ENCODE measurements at places on chromosomes 11 and 22. TPM values are rescaled to one million over a fixed set of nuclear protein-coding genes. Genes with fewer than 3 reads are reported as not detected.

The HBB gene
- not detected for total RNA-seq

DNA sequence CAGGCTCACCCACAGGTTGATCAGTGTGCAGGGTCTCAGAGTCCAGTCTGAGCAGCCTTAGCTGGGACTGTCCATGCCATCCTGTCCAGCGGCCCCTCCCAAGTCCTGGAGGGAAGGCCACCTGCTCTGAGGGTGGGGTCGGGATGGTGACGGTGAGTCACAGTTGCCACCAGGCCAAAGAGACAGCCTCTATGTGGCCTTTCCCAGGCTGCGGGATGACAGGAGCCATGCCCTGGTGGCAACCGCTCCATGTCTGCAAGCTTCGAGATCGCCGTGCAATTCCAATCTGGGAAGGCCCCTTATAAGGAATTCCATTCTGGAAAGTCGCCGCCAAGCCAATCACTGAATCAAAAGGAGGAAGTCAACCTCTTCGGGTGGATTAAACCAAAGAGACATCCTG, 47.5 kb downstream of the RTL6 start:
- no peak for DNase-seq

DNA sequence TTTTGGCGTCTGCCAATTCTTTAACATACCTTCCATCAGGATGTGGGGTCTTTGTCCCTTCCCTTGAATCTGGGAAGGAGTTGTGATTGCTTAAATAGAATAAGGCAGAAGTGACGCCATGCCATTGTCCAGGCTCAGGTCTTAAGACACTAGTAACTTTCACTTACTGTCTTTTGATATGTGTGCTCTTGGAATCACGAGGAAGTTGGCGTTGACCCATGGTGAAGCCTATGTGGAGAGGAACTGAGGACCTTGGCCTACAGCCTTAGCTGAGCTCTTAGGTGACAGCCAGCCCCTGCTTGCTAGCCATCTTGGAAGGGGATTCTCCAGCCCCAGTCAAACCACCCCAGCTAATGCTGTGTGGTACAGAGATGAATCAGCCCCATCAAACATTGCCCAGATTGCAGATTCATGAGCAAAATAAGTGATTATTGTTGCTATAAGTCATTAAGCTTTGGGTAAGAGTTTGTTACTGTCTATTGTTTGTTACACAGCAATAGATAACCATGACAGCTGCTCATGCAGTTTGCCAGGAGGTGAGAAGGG, 17.6 kb upstream of the CLPB start:
- DNase-seq = no peak

- no peak for DNase-seq
Measured at GRCh38 chr22:39897841-39898240, 3.0 kb upstream of the GRAP2 start.

- DNase-seq = no peak
Measured at GRCh38 chr11:3861683-3862082, 6.2 kb downstream of the STIM1 start.

GRCh38 chr11:118607401-118608359, at the start of gene PHLDB1:
PHLDB1 (plus strand) TSS chr11:118607615; CDS start chr11:118613837, 6,222 bp downstream.
- peak; percentile 81 for DNase-seq

DNA sequence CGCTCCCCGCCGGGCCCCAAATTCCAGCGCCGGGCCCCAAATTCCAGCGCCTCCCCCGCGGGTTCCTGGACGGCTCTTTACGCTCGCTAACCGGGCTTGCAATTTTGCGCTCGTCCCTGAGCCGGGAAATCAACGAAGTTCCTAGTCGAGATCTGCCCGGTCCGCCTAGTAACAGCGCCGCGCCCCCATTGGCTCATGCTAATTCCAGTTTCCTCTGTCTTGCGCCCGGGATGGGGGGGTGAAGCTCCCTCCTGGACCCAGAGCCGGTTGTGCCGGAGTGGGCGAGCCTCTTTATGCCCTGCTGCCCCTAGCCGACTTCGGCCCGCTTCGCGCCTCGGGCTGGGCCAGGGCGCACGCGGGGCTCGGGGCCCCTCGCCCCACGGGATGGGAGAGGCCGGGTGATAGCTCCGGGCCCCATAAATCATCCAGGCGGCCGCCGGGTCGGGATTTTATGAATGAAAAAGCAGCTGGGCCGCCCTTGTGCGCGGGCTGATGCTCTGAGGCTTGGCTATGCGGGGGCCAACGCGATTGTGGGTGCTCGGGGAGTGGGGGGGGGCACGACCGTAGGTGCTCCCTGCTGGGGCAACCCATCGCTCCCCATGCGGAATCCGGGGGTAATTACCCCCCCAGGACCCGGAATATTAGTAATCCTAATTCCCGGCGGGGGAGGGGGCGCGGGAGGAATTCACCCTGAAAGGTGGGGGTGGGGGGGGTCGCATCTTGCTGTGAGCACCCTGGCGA, 1.8 kb upstream of the CCND1 start:
- peak; percentile 98 for DNase-seq

The FAM118B gene
- 25.8 TPM for total RNA-seq

- no peak for DNase-seq
Measured at GRCh38 chr11:86589204-86589603, 83.2 kb downstream of the ME3 start.

DNA sequence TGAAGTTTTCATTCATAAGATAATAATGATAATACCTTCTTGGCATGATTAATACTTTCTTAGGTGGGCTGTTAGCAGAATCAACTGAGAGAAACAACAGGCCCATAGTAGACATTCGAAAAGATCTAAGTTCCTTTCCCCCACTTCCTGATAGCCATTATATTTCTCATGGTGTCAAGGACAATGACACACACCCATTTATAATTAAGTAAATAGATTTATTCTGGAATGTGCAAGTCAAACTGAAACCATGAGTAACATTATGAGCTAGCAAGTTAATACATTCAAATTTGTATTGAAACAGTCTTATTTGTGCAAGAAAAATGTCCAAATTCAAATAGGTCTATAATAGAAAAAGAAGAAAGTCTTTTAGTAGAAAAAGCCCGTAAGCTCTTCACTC, 301.1 kb downstream of the GUCY1A2 start:
- DNase-seq = no peak

DNA sequence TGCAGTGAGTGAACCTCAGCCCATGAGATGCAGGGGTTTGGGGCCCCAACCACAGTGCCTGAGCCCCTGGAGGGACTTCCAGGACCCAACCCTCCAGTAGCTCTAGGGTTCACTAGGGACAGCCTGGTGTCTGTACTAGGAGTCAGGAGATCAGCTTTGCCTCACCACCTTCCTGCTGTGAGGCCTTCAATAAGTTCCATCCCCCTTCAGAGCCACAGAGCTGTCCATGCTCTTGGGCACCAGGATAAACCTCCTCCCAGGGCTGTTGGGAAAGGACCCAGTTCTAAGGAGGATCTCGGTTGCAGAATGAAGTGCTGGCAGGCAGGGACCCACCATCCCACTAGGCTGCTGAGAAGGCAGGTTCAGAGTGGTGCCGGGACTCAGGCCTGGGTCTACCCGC, 9.7 kb downstream of the ARHGEF17 start:
- DNase-seq = no peak

DNA sequence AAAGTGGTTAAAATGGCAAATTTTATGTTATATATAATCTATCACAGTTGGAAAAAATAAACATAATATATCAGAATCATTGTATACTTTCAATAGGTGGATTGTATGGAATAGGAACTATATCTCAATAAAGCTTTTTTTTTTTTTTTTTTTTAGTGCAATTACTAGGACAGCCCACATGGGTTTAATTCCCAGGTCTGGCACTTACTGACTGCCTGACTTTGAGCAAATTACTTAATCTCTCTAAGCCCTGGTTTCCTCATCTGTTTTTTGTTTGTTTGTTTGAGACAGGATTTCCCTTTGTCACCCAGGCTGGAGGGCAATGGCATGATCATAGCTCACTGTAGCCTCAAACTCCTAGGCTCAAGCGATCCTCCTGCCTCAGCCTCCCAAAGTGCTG, 26.1 kb upstream of the BAIAP2L2 start:
- DNase-seq = no peak

DNA sequence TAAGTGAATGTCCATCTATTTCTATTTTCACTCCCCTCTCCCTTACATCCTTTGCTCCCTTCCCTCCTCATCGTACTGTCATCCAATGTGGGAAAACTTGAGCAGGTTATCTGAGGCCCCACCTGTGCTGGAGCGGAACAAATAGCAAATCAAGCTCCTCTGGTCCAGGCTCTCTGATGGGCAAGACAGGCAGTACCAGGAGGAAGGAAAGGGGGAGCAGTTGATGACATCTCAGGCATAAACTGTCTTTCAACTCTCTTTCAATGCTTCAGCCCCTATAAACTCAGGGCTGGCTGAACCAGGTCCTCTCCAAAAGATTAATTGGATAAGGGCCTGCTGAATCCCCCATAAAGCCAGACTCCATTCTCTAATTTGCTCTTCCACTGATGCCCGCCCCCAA, 1.5 kb upstream of the CCKBR start:
- DNase-seq = no peak

The MS4A12 gene
- not detected for total RNA-seq

DNA sequence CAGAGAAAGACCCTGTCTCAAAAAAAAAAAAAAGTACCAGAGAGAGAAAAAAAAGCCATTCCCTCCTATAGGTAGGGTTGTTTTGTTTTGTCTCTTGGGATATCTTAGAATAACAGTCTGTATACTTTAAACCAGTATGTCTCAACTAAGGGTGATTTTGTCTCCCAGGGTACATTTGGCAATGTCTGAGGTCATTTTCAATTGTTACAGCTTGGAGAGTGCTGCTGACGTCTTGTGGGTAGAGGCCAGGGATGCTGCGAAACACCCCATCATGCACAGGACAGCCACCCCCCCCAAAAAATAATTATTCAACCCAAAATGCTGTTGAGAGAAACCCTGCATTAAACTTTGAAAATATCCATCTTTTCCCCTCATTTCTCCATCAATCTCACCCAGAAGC, 56.1 kb upstream of the CRTAM start:
- DNase-seq = no peak

The IL17REL gene
- total RNA-seq = not detected

- no peak for DNase-seq
Measured at GRCh38 chr22:32237906-32238305, 17.2 kb downstream of the SLC5A4 start.

The STT3A gene
- 216 TPM for total RNA-seq

DNA sequence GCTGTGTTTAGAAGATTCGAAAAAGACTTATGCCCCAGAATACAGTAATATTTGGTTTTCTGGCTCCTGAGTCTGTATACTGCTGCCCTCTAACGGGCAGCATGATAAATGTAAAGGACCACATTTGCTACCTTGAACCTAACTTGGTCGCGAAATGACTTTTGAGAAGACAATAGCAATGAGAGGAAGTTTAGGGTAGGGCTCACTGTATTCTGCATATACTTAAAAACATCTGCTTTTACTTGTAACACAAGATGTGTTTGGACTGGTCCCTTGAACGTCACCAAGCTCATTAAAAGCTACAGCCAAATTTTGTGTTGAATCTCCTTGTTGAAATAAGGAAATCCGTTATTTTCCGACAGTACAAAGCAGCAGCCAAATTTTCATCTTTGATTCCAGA, 309.1 kb downstream of the SWAP70 start:
- peak; percentile 70 for DNase-seq

The KBTBD4 gene
- 18.7 TPM for total RNA-seq

DNA sequence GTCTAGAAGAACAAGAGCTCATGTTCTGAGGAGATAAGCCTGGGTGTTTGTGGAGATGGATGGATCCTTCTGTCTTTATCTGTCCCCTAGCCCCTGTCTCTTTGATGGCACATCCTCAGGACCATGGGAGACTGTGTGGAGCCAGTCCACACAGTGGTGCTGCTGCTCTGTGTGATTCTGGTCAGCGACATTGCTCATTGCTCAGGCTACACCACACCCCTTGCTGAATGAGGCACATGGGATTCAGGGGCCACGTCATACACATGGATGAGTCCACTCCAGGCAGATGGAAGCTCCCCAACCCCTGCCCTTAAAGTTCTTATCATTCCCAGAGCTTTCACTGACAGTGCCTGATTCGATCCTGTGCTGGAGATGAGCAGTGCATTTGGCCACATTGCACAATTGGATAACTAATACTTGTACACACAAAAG, 222.2 kb downstream of the NAV2 start:
- DNase-seq = peak; percentile 72

The CLTCL1 gene
- 16.4 TPM for total RNA-seq

GRCh38 chr11:85540635-85541205, 86.4 kb downstream of the DLG2 start:
- no peak for DNase-seq

DNA sequence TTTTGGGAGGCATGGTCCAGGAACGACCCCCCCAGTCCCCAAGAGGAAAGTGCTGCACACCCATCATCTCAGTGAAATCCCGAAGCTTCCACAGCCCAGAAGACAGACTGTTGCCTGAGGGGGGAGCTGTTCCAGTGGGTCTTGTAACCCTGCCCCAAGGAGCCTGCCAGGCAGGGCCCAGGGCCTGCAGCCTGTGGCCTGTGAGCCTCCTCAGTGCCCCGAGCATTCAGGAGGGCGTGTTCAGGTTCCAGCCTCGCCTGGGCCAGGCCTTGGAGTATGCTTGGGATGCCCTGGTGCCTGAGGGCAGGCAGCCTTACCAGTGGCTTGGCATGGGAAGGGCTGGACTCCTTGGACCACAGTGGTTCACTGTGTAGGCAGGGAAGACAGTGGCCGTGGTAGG, 18.0 kb upstream of the CABP2 start:
- DNase-seq = no peak

The SPCS2 gene
- total RNA-seq = 14.7 TPM

- DNase-seq = peak; percentile 37
Measured at GRCh38 chr22:19085233-19085718, 36.9 kb downstream of the DGCR2 start.

GRCh38 chr11:121352251-121352891, 59.8 kb downstream of the SC5D start:
- DNase-seq = no peak

Data from fibroblast of villous mesenchyme (primary cell).